H7 (cell line): ENCODE measurements at places on chromosomes 3 and 15.
A peak's percentile ranks its signal among the peaks of the same experiment; 100 is the strongest.

DNA sequence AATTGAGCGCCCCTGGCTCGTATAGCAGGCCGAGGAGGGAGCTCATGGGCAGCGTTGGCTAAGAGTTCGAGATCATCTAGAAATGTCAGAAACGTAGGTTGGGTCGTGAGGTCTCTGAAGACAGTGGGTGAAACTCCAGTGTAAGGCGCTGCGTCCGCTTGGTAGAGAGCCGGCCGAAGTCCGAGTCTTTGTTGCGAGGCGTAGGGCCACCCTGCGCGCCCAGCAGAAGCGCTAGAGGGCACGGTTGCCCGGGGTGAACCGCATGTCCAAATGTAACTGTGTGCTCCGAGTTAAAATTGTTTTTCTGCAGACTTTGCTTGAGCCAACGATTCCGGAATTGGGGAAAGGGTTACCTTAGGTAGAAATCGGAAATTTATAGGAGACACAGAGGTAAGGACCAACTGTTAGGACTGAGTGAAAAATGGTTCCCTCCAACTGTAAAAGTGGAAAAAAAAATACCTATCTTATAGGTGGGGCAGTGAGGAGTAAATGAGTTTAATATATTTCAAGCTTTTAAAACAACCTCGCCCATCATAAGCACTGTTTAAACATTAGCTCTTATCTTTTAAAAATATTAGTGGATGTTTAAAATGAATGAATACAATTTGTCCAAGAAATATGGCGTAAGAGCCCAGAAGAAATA, 993 bp upstream of the SIAH2 start:
- DNase-seq = peak; percentile 74

- peak; percentile 17 for DNase-seq
Observed at GRCh38 chr3:61872077-61872706, 310.8 kb downstream of the PTPRG start.

GRCh38 chr3:69239063-69239462, 116.7 kb upstream of the LMOD3 start:
- DNase-seq = no peak

DNA sequence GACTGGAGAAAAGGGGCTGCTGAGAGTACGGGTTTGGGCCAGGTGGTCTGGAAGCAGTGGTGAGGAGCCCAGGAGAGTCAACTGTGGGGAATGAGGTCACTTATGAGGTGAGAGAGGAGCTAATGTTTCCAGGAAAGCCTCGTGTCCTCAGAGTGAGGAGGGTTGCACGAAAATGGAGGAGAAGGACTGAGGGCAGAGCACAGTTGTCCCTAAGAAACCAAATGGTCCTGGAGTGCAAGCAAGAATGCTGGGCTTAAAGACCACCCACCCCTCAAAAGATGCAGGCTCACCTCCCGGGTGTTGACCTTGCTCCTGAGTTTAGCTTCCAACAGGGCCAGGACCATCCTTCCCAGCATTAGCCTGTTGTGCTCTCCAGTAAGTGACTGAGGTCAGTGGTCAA, 133.2 kb downstream of the PDE8A start:
- DNase-seq = no peak

- DNase-seq = no peak
Observed at GRCh38 chr15:99863550-99864198, 130.4 kb upstream of the LYSMD4 start.

DNA sequence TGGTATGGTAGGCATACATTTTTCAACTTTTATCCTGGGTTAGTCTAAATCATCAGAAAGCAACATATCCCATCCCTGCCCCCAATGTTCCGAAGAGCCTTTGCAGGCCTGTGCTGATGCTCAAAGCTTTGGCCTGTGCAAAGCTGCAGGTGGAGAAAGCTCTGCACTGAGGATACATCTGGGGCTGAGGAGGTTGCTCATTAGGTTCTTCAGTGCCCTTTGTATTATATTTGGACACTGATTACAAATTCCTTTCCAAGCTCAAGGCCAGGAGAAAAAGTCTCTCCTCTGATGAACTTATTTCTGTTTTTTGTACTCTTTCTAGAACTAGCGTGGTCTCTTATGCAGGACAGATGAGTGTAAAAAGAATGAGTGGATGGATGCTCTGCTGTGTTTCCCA, 325.5 kb upstream of the LRRFIP2 start:
- DNase-seq = no peak

DNA sequence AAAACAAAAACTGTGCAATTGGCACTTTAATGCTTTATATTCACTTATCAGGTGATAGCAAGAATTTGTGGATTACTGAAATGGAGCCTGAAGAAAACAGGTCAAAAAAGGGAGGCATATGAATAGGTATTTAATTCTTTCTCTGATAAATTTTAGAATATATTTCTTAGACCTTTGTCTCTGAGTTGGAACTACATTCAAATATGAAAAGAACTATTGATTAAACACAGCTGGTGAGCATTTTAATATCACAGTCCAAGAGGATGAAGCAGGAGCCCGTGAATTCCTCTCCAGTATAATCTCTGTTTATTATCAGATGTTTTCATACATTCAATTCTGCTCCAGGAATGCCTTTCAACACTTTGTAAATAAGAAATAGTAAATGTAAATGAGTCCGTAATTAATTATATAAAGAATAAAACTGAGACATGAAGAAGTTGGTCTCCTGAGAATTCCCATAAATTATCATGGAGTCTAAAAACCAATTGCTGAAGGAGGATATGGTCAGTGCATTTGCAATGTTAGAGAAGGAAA, 86.3 kb upstream of the ARHGEF26 start:
- no peak for DNase-seq

DNA sequence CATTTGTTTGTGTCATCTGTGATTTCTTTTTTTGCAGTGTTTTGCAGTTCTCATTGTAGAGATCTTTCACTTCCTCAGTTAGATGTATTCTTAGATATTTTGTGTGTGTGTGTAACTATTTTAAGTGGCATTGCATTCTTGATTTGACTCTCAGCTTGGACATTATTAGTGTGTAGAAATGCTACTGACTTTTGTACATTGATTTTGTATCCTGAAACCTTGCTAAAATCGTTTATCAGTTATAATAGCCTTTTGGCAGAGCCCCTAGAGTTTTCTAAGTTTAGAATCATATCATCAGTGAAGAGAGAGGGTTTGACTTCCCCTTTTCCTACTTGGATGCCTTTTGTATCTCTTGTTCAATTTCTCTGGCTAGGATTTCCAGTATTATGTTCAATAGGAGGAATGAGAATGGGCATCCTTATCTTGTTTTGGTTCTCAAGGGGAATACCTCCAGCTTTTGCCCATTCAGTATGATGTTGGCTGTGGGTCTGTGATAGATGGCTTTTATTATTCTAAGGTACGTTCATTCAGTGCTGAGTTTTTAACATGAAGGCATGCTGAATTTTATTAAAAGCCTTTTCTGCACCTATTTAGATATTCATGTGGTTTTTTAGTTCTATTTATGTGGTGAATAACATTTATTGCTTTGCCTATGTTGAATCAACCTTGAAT, 211.7 kb downstream of the MBNL1 start:
- no peak for DNase-seq

DNA sequence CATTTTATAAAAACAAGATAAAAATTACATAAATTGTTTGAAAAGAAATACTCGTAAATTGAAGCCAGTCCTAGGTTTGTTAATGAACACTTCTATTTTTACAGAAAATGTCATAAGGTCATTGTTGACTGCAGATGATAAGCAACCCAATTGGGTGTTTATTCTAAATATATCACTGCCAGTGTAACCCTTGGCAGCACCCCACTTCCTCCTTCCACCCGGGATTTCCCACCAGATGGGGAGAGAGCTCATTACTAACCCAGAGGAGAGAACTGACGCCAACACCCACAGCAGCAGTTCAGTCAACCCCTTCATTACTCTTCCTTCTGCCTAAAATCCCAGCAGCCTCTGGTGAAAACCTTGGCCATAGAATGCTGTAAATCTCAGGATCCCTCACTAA, 307.6 kb downstream of the GAP43 start:
- no peak for DNase-seq

- no peak for DNase-seq
Observed at GRCh38 chr3:151800431-151800830, 13.5 kb upstream of the AADAC start.

GRCh38 chr15:57485869-57486268, 105.8 kb upstream of the MYZAP start:
- peak; percentile 47 for DNase-seq

- DNase-seq = no peak
Observed at GRCh38 chr3:71395927-71396695, 187.4 kb downstream of the FOXP1 start.

- DNase-seq = no peak
Observed at GRCh38 chr3:112427123-112427522, 72.1 kb downstream of the BTLA start.

- no peak for DNase-seq
Observed at GRCh38 chr3:44680921-44681455, 31.5 kb upstream of the ZNF502 start.

- no peak for DNase-seq
Observed at GRCh38 chr3:41716471-41716870, 245.4 kb downstream of the ULK4 start.

DNA sequence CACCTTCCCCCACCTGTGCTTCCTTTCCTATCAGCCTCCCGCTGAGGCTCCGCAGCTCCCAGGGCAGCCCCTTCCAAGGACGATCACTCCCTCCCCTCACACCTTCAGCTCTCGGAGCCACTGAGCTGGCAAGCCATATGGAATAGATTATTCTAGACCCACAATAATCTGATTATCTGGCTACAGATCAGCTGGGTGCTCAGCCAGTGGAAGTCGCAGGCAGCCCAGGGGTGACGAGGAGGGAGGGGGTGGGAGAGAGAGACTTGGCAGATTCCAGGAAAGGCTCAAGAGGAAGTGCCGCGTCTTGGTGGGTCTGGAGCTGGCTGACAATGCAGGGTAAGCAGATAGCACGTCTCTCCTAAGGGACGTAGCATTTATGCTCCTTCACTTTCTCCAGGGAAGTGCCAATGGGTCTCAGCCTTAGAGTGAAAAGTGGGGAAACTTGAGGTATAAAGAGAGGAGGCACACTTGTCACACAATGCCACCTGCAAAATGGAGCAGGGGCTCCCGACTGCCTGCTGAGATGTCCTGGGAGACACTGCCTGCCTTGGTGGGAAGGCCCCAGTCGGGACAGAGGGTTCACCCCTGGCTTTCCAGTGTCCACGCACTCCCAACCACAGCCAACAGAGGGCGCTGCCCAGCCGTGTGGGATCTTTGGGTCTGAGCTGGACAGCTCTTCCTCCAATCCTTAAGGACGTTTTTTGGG, 9.4 kb upstream of the MESP1 start:
- peak; percentile 95 for DNase-seq

DNA sequence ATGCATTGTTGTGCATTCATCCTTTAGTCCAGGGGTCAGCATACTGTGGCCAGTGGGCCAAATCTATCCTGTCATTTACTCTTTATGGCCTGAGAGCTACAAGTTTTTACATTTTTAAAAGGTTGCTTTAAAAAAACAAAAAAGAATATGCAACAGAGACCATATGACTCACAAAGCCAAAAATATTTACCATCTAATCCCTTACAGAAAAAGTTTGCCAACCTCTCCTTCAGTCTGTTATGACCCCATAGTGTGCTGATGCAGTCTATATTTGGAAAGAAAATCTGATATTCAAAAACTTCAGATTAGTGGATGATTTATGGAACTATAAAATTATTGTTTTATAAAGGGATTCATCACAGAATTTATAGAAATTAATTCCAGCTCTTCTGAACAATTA, 237.5 kb upstream of the IL12A start:
- DNase-seq = no peak

DNA sequence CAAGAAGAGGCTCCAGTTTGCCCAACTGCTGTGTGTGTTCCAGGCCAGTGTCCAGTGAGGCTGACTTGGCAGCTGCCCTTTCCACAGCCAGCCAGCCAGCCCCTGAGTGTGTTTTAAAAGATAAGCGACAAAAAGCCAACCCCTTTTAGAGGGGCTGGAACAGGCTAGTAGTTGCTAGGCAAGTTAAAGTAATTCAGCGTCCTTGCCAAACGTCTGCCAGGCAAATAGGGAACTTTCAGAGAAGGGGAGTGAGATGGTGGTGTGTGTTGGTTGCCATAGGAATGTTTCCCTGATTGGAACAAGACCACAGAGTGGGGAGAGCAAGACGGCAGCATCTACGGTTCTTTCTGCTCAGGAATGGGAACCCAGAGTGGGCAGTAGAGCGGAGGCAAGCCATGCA, 86.3 kb downstream of the TMEM108 start:
- no peak for DNase-seq
